ENCODE measurements at places on chromosomes 12 and 14.

GRCh38 chr12:101552277-101552676 is 42.5 kb upstream of the MYBPC1 start:
- no peaks in the 10 kb centered on the region for H3K4me1 ChIP-seq
- H3K36me3 ChIP-seq, result no peaks in the 10 kb centered on the region
- DNase-seq, result peak; percentile 96
- H3K27me3 ChIP-seq, result no peaks in the 10 kb centered on the region

DNA sequence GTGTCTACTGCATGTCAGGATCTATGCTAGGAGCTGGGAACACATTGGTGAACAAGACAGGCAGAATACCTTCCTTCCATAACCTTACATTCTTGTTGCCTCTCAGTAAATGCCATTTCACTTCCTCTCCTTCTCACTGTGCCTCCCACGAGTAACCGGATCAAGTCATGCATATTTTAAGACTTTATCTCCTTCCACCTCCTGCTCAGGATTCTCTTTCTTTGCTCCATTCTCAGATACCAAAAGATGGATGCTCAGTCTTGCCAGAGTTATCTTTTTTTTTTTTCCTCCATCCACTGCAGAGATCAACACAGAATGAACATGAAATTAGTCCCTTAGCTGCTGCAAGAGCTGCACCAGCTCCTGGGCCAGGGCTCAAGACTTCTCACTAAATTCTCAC is 20.0 kb upstream of the APPL2 start:
- H3K4me3 ChIP-seq, result no peak overlapping the region
- H3K27me3 ChIP-seq, result no peaks in the 10 kb centered on the region
- peaks cover 45% of the 10 kb centered on the region for H3K4me1 ChIP-seq
- no peaks in the 10 kb centered on the region for H3K36me3 ChIP-seq

- no peak overlapping the region for H3K4me3 ChIP-seq
- H3K4me1 ChIP-seq, result no peaks in the 10 kb centered on the region
- H3K27me3 ChIP-seq, result no peaks in the 10 kb centered on the region
- H3K27ac ChIP-seq, result no peak overlapping the region
- no peak for DNase-seq
Measured at GRCh38 chr12:68835333-68835908, 27.4 kb downstream of the MDM2 start.

- DNase-seq, result peak; percentile 57
- peak overlapping the region; percentile 19 for H3K27ac ChIP-seq
- no peaks in the 10 kb centered on the region for H3K27me3 ChIP-seq
Measured at GRCh38 chr14:68147303-68147702, 327.7 kb downstream of the RAD51B start.

- H3K27ac ChIP-seq, result no peak overlapping the region
- no peaks in the 10 kb centered on the region for H3K36me3 ChIP-seq
- no peaks in the 10 kb centered on the region for H3K4me1 ChIP-seq
- no peak for DNase-seq
Measured at GRCh38 chr12:2693980-2694610, 100.7 kb upstream of the FKBP4 start.

DNA sequence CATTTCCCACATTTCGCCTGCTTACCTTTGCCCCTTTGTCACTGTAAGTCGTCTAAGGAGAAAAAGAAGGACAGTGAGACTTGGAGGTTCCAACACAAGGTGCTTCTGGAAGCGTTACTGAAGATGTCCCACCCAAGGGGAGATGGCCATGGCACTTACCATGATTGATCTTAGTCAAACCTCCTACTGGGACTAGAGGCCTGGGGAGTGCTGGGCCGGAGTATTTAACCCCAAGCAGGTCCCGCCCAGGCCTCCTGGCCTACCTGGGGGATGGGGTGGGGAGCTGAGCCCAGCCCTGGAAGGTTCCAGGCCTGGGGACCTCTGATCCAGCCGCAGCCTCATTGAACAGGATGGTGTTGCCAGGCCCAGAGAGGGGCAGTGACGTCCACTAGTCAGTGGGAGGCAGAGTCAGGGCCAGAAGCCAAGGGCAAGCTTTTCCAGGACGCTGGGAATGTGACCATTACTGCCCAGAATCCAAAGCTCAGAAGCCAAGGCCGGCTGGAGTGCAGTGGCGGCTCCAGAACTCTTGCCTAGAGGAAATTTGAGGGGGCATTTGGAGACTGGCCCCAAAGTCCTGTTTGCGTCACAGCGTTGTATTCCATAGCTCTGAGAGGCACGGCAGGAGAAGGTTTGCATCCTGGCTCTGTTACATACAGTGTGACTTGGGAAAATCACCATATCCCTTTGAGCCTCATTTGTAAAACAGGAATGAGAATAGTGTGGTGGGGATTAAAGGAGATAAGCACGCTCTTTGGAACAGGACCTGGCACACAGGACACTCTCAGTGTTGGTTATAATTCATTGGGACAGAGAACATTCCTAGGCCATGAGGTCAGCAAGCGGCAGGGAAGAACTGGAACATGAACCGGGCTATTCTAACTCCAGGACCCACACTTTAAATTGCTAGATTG is at the start of gene HPD:
Gene HPD, minus strand, starts transcription at position 198 of the 911 bp plus-strand sequence. Its CDS starts 36 bp downstream, at position 162.
- DNase-seq, result peak; percentile 84
- H3K4me1 ChIP-seq, result peaks cover 9% of the 10 kb centered on the region
- H3K36me3 ChIP-seq, result no peaks in the 10 kb centered on the region
- H3K27me3 ChIP-seq, result no peaks in the 10 kb centered on the region

- H3K27me3 ChIP-seq, result no peaks in the 10 kb centered on the region
- no peaks in the 10 kb centered on the region for H3K36me3 ChIP-seq
- no peaks in the 10 kb centered on the region for H3K4me1 ChIP-seq
- no peak overlapping the region for H3K27ac ChIP-seq
Measured at GRCh38 chr12:82299319-82300025, 58.7 kb downstream of the CCDC59 start.
